ENCODE measurements at places on chromosomes 5 and 9.

DNA sequence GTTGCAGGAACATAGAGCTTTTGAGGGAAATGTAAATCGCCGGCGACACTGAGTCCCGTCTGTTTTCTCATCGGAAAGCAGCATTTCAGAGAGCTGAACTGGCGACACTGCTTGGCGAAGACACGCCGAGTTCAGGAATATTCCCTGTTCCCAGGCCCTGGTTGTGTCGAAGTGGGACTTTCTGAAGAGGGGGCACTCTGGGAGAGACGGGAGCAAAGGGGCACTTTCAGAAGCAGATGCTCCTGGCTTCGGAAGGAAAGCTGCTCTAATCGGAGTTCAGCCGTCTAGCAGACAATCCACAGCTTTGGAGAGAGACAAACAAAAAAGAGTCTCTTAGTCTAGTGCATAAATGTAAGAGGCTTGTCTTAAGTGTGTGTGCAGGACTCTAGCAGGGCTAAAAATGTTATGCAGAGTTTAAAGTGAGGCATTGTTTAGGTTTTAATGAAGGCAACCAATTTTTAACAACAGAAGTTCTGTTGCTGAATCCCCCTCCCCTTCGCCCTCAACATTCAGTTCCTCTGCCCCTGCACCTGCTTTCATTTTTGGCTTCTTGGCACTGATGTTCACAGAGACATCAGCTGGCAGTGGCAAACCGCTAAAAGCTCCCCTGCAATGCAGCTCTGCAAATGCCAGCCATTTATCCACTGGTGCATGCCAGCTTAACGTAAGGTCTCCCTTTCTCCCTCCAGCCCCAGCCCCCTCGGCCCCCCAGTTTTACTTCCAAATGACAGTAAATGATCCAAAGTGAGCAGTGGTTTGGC lies 289.5 kb upstream of the MPDZ start:
- DNase-seq = peak; percentile 39

- DNase-seq = peak; percentile 4
These were observed 619.1 kb upstream of the DAB2 start for GRCh38 chr5:40043916-40044315.

DNA sequence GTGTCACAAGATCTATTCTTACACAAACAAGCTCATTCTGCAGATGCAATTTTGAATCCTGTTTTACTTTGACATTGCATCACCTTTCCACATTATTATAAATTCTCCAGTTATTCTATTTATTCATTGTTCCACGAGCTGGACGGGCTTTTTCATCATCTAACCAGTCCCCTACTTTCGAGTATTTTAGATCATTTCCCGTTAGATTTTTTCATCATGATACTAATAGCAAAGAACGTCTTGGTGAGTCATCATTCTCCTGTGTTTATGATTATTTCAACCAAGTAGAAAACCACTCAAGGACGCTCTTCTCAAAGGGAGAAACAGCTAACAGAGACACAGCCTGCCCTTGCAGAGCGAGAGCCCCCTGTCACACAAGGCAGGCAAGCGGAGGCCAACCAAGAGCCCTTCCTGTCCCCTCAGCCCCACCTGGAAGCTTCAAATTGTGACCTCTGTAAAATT lies 15.1 kb downstream of the BBLN start:
- no peak for DNase-seq

DNA sequence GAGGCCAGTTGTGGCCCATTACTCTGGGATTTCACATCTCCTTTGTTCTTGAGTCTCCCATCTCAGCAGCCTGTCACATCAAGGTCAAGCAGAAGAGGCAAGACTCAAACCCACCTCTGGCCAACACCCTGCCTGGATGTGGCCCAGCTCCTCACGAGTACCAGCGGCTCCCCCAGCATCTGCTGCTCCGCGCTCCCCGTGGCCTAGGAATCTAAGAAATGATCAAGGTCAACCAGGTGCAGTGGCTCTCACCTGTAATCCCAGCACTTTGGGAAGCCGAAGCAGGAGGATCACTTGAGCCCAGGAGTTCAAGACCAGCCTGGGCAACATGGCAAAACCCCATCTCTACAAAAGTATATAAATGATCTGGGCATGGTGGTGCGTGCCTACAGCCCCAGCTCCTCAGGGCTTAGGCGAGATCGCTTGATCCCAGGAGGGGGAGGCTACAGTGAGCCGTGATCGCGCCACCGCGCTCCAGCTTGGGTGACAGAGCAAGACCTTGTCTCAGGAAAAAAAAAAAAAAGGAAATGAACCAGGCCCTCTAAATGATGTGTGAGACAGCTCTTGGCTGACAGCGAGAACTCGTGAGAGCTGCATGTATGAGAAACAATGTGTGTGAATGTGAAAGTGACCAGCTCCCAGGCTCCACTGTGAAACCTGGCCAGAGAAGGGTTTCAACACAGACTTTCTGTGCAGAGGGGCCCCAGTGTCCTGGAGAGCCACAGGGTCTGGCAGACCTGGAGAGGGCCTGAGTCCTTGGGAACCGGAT lies 61.6 kb upstream of the ANGPTL2 start:
- DNase-seq = no peak

DNA sequence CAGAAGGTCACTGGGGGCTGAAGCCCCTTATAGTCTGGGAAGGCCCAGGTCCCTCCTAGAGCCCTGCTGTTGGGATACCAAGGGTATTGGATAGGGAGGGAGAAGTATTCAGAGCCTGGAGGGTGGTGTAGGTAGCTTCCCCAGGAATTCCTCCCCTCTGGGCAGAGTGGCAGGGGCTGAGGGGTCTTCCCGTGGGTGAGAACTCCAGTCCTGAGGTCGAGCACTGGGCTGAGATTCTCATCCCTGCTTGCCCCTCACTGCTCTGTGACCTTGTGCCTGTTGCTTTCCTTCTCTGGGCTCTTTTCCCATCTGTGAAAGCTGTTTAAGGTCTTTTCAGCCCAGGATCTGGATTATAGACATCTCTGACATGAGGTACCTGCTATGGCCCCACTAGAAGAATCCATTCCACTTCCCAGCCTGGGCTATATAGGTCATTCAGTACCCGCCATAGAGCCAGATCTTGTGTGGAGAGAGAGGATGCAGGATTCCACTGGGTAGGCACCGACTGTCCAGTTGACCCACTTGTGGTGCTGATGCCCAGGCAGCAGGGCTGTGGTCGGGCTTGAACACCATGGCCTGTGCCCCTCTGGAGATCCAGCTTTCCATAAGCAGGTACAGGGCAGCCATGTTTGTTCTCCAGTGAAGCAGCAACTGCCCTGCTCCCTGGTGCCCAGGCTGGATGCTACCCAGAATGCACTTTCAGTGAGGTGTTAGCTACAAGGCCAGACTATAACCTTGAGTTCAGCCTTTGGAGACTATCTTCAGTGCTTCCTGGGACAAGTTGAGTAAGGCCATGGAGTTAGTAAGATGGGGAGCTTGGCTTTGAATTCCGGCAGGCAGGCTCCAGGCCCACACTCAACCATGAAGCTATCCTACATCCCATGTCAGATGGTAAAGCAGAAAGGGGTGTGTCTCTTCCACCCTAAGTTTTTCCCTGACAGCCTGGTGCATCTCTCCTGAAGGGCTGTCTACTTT lies 60.1 kb downstream of the AMBP start:
- DNase-seq = no peak

GRCh38 chr9:89635816-89636215 lies 31.0 kb downstream of the GADD45G start:
- DNase-seq = peak; percentile 72

GRCh38 chr5:142281008-142281367 lies 43.8 kb downstream of the SPRY4 start:
- no peak for DNase-seq

DNA sequence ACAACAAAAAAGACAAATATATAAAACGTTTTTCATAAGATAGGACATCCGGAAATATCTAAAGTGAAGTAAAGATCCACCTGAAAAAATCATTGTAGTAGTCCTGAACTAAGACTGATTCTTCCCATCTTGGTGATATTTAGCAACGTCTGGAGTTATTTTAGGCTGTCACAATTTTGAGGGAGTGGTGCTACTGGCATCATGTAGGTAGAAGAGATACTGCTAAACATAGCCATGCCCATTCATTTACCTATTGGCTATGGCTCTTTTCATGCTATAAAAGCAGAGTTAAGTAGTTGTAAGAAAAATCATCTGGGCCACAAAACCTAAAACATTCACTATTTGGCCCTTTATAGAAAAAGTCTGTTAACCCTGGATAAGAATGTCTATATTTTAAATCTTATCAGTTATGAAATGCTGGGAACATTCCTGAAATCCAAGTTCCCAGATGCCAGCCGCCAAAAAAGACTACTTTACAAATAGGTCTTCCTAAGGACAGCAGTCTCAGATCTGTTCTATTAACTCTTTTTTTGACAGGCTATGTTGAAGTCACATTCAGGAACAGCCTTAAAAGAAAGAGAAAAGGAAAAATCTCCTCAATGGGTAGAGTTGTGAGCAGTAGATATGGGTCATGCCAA lies 27.0 kb downstream of the RAPGEF6 start:
- no peak for DNase-seq

Measured in DMS53 (cell line).